NCI-H460 (cell line): ENCODE measurements at places on chromosomes 5 and 9.

GRCh38 chr9:19446361-19446861 lies 37.6 kb downstream of the ACER2 start:
- no peak for DNase-seq

GRCh38 chr9:37922363-37923117 lies 18.6 kb upstream of the SLC25A51 start:
- no peak for DNase-seq

DNA sequence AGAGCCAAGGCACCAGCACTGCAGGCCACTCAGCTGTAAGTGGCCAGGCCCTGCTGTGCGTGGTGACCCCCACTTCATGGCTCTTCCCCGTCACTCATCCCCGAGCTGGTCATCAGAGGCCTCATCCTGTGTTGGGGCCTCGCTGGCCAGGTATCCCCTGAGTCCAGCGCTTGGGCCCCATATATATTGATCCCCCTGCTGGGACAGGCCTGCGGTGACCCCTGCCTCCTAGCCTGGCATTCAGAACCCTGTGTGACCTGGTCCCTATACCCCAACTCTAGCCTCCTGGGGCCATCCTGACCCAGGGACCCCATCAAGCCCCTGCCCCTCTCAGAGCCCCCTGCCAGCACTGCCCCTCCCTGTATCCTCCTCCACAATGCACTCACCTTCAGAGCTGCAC lies 12.7 kb downstream of the GBGT1 start:
- no peak for DNase-seq

DNA sequence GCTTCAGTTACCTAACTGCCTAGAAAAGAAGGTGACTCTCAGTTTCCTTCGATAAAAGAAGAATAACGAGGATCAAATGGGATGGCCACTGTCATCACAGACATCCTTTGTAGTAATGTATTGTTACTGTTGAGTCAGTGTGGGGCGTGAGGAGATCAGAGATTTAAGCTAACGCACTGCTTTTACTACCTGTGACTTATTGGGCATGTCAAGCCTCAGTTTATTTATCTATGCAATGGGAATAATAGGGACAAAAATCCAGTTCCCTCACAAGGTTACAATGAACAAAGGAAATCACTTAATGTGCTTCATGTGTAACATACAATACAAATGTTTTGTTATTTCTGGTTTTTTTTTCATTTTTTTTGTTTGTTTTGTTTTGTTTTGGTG lies 255 bp upstream of the TRPM6 start:
- no peak for DNase-seq

DNA sequence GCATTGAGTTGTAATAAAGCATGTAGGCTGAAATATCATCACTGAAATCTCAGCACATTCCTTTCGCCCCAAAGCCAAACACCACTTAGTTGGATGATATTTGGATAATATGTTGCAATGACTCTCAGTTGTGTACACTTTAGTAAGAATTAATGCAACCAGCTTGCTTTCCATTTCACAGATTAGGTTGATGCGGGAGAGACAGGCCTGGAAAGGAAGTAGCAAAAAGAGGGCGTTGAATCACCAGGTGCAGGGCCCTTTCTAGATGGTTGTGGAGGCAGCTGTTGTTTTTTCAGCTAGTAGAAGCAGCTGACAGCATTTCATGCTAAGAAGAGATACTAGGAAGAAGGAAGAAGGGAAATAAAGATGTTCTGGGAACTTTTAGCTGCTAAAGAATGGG lies 30.9 kb downstream of the DMRT3 start:
- DNase-seq = no peak

GRCh38 chr9:17166346-17166745 lies 31.5 kb downstream of the CNTLN start:
- no peak for DNase-seq

DNA sequence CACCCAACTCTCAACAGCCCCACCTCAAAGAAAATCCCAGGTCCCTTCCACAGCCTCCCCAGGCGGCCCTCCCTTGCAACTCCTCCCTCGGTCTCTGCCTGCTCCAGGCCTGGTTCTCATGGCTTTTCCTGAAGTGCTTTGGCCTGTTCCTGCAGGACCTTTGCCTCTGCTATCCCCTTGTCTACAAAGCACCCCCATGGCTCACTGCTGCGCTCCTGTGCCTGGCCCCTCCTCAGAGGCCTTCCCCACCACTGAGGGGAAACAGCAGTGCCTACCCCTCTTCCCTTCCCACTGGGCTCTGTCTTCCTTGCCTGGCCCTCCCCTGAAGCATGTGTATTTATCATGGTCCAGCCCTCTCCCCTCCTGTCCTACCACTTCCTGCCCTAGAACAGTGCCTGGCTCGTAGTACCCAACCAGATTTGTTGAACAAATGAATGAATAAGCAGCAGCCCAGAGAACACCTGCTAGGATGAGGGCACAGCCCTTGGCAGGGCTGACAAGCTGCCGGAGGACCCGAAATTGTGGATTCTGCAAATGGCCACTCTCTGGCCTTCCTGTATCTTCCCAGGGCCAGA lies 68.6 kb upstream of the LRRTM2 start:
- DNase-seq = no peak

- DNase-seq = no peak
Observed at GRCh38 chr5:115440782-115441451, 103.7 kb downstream of the FEM1C start.

GRCh38 chr5:59328709-59329296 lies 564.7 kb downstream of the PDE4D start:
- DNase-seq = no peak

DNA sequence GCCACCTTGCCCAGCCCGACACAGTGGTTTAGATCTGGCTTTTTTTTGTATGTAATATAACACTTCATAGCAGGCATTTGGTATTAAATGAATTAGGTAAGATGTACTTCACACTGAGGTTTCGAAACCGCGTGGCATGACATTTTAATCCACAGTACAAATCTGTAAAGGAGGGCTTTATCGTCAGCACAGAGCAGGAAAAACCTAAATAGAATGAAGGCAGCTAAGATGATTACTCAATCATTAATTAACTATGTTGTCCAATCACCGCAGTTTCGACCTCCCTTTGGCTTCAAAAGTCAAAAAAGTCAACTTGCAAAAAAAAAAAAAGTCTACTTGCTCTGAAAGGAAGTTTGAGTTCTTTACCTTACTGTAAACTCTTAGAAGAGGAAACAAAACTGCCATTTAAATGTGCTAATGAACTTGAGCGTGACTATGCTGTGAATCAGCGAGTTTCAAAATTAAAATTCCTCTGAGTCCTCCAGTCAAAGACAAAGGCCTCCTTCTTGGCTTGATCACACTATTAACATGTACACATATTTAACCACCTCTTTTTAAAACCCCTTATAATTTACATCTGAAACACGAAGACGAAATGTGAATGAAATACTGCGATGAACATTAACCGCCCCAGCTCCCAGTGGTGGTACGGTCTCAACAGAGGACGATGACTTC lies 698 bp upstream of the SEC24A start:
- peak; percentile 8 for DNase-seq

- DNase-seq = no peak
Observed at GRCh38 chr5:94239266-94239665, 379.1 kb downstream of the KIAA0825 start.

DNA sequence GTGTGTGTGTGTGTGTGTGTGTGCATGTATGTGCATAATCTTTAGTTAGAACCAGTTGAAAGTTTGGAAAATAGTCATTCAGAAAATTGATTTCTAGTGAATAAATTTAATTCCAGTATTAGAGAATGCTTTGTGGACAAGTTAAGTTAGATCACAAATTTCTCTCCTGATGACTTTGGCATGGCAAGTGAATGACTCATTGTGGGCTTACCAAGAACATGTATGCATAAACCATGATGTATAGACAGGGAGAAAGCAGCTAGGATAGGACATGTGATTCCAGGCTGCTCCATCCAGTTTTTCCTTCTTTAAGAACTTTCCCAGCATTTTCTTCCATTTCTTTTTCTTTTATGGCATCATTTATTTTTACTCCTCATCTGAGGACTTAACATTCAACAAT lies 85.7 kb upstream of the SGCD start:
- no peak for DNase-seq

GRCh38 chr9:19998153-19998552 lies 209.3 kb upstream of the SLC24A2 start:
- DNase-seq = no peak

DNA sequence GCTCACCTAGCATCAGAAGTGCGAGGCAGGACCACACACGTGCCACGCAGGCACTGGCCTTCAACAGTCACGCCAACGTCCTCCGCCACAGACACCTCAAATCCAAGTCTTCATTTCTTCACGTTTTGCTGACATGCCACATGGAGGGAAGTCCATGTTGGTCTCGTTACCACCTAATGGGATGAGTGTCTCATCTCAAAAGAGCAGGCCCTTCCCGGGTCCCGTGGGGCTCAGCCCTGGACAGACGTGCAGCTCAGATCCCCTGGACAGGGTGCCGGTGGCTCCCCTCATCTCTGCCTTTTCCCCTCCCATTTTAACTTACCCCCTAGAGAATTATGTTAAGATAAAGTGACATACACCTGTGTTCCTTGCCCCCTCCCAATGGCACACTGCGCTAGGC lies 76.8 kb downstream of the MRPL36 start:
- no peak for DNase-seq
